ENCODE measurements at places on chromosomes 1 and 21.

DNA sequence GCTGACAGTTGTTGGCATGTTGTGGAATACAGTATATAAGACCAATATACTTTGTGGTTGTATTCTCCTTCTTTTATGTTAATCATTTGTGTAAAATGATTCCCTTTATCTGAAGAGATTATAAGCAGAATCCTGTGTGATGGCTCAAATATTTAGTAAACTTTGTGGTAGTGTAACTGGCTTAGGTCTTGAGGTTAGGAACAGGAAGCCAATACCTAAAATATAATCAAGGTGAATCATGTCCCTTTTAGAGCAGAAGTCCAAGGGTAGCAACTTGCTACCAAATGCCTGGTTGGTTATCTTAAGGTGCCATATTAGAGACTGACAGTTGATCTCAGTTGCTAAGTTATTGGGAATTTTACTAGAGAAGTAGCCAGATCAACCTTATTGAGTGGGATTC, 398.5 kb upstream of the ADAMTS5 start:
- DNase-seq: no peak

- DNase-seq: no peak
These were observed 15.9 kb upstream of the IFNLR1 start for GRCh38 chr1:24202987-24203386.

DNA sequence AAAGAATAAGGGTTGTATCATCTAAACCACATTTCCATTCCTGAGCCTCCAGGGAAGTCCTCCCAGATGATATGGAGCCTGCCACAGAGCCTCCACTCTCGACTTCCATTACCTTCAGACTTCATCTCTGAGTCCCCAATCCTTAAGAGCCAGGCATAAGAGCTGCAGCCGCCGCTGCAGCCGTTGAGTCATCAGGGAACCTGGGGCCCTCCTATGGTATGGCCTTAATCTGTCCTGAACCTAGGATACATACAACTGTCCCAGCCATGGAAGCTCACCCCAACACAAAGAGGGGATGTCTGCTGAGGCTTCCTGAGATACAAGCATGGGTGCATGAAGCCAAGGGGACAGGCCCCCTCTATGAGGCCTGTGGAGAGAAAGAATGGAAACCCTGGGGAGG, 16.3 kb downstream of the TAL1 start:
- DNase-seq: no peak

DNA sequence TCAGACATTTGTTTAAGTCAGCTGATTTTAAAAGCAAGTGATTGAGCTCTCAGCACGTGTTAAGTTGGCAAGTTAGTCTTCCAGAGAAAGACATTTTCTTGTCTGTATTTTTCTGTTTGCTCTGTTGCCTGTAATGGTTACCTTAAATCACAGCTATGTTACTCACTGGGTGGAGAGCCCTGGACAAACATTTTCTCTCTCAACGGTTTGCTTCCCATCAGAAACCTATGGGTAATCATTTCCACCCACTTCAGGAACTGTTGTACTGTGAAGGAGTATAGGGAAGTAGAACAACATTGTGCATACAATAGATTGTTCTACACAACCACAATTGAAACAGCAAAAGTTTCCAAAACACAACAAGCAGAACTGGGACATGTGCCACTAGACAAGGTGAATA, 113.9 kb upstream of the DPT start:
- DNase-seq: no peak

GRCh38 chr1:180265201-180265600, 35.1 kb downstream of the LHX4 start:
- no peak for DNase-seq

GRCh38 chr1:227887697-227888403, 59.9 kb downstream of the WNT9A start:
- peak; percentile 36 for DNase-seq

DNA sequence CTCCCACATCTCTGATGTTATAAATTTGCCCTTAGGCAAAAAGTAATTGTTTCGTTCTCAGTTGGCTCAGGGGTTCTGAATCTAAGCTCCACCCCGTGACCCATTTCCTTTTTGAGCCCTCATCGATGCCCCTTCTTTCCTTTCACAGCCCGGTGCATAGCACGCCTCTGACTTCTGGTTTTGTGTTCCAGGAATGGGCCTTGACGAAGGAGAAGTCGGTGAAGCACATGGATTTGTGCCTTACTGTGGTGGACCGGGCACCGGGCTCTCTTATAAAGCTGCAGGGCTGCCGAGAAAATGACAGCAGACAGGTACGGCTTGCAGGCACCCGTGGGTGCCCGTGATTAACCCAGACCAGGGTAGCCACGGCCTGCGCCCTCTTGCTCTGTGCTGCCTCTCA, 151.9 kb downstream of the PGBD5 start:
- no peak for DNase-seq

- no peak for DNase-seq
These were observed 235.2 kb downstream of the TRABD2B start for GRCh38 chr1:47761974-47762373.

GRCh38 chr1:234943836-234944402, 184.7 kb downstream of the TOMM20 start:
- no peak for DNase-seq

DNA sequence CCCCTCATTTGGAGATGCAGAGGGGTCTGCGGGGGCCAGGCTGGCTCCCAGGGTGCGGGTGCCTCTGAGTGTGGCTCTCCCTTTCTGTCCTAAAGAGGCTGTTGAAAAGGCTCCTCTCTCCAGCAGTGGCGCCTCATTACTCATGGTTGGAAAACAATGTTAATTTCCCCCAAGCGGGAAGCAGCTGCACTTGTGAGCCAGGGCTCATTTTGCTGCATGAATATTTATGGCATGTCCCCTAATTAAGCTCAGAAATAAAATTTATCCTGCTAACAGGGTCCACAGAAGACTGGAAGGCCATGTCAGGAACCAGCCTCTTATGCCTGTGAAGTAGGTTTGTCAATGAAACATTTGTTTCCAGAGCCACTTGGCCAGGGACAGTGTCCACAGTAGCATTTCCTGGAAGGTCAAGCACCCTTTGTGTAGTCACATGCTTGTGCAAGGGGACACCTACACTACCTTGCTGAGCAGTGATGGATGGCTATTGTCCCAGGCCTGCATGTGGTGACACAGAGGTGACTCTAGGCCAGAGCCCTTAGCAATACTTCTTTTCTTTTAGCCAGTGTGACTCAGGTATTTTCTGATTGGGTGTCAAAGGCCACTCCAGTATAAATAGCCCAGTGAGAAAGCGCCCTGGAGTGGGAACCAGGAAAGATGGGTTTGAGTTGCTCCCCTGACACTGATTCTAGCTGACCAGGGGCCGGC, 259.0 kb downstream of the FOXD2 start:
- DNase-seq: no peak

DNA sequence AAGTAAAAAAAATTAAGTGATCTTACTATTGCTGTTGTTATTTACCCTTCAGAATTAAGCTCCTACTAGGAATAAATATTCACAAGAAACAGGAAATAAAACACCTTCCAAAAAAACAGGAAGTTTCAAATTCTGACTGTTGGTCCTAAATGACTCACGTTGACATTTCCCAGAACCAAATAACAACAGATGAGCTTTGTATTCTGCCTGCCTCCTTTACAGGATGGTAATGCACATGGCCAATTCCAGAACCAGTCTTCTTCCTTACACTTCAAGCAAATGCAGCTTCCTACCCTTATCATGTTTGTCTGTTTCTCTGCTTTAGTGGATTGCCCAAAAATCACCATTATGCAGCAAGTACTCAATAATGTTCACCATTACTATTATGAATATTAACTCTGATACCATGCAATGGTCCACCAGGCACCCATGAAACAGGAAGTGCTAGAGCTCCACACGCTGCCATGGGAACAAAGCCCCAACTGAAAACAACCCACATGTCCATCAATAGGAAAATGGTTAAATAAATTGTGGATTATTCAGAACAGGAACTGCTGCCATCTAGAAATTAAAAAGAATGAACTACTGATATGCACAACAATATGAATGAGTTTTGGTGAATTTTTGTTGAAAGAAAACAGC, 8.9 kb downstream of the CASP9 start:
- no peak for DNase-seq

- no peak for DNase-seq
These were observed 50.8 kb downstream of the NUF2 start for GRCh38 chr1:163372576-163372975.

DNA sequence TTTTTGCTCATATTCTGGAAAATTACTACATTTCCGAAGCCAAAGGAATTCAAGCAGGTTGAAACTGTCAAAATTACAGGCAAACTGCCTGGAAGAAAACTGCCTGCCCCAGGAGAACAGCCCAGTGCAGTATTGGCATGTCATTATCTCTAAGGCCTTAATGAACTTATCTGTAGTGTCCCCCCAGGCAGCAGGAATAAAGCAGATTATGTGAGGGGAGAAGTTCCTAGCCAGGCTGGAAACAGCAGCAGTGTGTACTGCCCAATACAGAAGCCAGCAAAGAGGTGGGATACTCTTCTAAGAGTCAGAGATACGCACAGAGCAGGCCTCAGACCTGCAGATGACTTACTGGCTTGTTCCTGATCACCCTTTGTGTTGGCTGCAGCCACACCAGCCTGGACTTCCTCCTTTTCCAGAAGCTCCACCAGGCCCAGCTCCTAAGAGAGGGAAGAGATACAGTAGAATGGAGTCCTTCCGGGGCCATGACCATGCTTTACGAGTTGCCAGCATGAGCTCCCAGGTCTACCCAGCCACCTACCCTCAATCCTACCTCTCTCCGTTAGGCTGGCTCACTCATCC, 11.7 kb downstream of the IQGAP3 start:
- no peak for DNase-seq

- no peak for DNase-seq
These were observed 119.6 kb upstream of the CACYBP start for GRCh38 chr1:174880171-174880570.

DNA sequence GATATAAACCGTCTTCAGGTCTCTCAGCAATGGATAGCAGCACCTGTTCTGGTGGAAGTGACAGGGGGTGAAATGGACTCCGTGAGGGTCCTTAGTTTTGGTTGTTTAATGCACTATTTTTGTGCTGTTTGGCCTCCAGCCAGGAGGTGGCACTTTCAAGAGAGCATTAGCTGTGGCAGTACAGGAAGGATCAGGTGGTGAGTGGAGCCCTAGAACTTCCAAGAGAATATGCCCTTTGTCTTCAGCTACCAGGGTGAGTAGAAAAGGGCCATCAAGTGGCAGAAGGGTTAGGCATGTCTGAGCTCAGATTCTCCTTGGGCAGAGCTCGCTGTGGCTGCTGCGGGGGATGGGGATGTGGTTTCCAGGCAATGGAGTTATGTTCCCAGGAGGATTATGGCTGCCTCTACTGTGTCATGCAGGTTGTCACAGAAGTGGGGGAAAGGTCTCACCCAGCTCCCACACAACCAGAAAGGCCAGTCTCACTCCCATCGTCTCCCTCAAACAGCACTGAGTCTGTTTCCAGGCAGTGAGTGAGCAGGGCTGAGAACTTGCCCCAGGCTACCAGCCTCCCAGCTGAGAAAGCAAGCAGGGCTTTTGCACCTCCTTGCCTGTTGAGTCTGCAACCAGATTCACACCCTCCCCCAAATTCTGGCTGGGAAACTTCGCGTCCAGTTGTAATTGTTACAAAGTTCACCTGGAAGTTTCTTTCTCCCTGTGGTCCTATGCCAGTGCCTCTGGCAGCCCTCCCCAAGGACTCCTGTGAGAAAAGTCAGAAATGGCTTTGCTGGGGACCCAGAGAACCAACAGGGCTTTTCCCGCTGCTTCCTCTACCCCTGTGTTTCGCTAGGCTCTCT, 39.1 kb upstream of the TTLL7 start:
- DNase-seq: no peak

DNA sequence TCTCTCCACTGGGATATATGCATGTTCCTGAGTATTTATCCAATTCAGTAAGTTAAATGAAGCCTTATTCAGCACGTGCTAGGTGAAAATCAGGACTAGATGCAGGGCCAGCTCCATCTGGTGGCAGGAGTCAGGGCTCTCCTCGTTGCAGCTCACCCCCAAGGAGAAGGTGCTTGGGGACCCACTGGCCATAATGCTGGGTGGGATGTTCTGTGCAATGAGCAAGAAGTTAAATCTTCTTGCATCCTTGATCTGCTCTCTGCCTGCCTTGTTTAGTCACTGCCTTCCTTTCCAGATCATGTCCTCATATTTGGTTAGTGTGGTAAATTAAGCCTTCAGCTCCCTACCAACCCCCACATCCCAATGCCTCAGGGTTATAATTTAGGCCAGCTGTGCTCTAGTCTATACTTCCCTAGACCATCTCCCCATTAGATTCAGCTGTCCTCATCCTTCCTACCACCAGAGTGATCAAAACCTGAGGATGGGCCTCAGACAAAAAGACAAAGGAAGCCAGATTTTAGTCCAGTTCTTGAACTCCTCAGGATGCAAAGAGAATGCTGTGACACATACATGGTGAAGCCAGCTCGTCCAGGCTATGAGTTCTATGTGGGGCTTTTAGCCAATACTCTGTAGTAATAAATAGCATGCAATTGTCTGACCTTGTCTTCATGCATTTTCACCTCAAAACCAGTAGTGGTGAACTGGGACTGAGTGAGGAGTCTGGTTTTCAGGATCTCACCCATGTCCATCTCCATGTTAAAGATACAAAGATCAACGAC, 55.9 kb downstream of the SEC16B start:
- DNase-seq: no peak

DNA sequence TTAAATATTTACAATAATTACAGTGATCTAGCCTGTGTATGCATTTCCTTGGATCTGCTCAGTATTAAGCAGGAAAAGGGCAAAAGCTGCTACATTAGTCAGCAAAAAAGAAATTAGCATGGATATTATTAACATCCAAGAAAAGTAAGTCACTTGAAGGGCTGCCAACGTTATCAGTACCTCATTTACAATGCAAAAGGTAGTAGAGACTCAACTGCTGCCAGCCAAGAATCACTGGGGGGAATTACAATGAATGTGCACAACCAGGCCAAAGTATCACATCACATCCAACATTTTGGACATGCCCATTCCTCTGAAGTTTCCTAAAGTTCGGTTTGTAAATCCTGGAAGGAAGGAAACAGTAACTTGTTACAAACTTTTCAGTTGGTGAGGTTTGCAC, 1.9 kb downstream of the CNN3 start:
- no peak for DNase-seq

DNA sequence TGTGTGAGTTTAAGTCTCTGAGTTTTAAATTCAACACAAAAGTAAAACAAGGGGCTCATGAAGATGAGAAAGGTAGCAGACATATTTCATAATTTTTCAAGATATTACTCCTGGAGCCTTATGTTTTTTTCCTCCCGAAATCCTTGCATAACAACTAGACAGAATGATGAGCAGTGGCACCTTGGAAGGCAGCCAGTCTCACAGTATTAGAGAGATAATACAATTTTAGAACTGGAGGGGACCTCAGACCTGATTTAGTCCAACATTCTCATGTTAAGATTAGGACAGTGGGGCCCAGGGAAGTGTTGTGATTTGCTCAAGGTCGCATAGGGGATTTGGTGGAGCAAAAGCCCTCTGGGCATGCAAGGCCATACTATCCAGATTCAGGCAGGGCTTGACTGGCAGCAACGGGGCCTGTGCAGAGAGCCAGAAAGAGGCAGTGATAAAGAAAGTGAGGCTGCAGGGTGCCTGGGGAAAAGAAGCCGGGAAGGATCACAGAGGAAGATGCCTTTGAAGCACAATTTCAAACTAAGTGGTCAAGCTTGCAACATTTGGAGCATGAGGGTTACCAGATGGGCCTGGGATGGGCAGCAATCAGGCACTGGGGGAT, 31.4 kb upstream of the BCL9 start:
- no peak for DNase-seq
